Fibroblast of upper back skin (primary cell): ENCODE measurements at places on chromosomes 5 and 9.

- DNase-seq: peak; percentile 70
Observed at GRCh38 chr9:98318834-98319478, 63.5 kb upstream of the TBC1D2 start.

GRCh38 chr5:4570047-4570995, 569.8 kb upstream of the ADAMTS16 start:
- DNase-seq: peak; percentile 68

DNA sequence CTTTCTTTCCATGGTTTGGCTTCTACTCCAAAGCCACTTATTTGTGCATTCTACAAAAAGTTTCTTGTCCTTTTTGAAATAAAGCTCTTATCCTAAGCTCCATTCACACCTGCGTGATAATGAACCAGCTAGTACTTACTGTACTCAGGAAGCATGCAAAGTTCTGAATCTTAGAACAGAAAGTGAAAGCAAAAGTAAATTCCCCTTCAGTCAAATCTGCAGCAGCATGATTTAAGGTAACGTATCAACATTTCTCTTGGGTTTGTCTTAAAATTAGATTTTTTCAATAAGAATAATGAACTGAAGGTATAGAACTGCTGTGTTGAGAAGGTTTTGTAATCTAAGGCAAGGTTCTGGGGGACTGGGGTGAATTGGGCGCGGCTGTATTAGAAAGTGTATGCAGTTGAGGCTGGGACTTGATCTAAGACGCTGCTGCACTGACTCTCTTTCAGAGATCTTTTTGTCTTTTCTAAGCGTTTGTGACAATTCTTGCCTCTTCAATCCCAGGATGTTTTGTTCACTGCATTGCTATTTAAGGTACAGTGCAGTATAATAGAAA, at the start of gene ERAP2:
Gene ERAP2, plus strand, starts transcription at position 209 of the 559 bp plus-strand sequence. CDS start 3,186 bp downstream, outside the sequence.
- DNase-seq: peak; percentile 40

DNA sequence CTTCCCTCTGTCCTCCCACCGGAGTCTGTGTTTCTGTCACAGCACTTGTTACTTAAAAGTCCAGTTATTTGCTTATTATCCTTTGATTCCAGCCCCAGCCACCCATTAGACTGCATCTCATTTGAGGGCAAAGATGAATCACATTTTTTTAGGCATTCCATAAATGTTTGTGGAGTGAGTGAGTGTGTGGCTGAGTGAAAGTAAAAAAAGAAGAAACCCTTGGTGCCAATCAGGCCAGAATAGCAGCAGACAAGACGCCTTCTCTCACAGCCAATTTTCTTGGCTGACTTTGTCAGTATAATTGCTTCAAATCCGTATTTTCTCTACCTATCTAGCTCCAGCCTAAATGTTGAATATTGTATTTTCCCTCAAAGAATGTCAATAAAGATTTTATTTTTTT, 613.0 kb upstream of the WWC1 start:
- DNase-seq: peak; percentile 47

GRCh38 chr5:67530609-67531255, 334.1 kb upstream of the CD180 start:
- peak; percentile 19 for DNase-seq

GRCh38 chr5:73983644-73984043, 357.6 kb downstream of the ARHGEF28 start:
- DNase-seq: no peak

DNA sequence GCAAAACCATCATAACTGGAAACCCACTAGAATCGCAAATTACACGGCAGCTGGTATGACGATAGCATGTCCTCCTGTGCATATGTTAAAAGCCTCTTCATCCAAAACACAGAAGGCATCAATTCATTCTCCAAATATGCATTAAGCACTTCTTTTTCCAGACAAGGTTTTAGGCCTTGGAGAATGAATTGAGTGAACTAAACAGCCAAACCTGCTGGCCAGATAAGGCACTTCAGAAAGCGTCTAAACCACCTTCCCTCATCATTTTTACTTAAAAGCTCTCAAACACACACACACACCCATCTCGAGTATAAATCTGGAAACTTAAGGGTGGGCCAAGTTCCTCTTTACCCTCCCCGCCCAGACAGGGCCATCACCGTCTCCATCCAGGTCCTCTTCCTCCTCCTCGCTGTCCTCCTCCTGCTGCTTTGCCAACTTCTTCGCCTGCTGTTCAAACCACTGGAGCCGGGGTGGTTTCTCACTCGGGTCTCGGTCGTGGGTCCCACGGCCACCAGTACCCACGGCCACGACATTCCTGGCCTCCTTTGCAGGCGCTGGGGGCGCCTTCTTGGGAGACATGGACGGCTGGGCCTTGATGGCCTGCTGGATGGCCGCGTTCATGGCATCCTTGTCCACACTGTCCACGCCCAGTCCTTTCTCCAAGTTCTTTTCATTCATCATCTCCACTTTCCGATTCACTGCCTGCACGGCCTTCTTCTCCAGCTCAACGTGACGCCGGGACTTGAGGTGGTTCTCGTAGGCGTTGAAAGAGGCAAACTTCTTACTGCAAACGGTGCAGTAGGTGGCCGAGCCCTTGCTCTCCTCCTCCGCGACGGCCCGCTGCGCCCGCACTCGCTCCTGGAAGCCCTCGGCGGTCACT, 696 bp downstream of the ZNF622 start:
- no peak for DNase-seq

DNA sequence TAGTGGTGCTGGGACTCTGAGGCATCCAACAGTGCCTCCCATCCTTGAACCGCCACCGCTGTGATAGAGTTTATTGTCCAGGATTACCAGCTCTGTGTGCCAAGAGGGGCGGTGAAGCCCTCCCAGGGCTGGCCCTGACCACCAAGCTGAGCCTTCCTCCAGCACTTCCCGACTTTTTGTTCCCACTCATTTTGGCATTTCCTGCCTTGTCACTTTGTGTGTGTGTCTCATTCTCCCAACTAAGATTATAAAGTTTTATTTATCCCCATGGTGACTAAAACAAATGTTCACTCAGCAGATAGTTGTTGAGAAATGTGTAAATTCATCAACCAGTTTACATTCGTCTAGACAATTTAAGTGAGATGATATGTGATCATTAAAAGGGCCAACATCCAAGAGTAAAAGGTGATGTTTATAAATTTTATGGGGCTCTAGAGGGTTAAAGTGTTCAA, 2.5 kb downstream of the F2R start:
- no peak for DNase-seq

DNA sequence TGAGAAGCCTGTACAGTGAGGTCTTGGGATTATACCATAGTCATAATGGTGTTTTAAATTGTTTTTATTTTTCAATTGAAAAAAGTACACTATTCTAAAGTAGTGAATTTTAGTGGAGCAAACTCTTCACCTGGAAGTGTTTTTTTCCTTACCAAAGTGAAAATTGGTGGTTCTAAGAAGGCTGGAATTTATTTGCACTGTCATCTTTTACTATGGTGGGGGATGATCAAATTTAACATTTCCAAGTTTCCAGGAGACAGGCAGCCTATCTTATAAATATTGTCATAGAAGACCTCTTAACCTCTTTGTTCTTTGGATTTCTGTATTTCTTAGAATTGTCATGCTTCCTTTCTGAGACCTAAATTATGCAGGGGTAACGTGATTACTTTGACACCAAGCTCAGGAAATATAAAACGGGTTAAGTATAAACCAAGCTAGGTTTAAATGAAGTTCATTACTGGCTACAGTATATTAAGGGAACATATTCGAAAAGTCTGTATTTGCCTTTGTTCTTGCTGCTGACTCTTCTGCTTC, 20.2 kb downstream of the NDFIP1 start:
- no peak for DNase-seq

GRCh38 chr5:56145511-56145910, 87.6 kb downstream of the ANKRD55 start:
- peak; percentile 61 for DNase-seq

- DNase-seq: no peak
Observed at GRCh38 chr5:133271606-133272005, 219.8 kb downstream of the HSPA4 start.

- DNase-seq: no peak
Observed at GRCh38 chr9:87873607-87874303, 8.9 kb upstream of the SPATA31E1 start.

DNA sequence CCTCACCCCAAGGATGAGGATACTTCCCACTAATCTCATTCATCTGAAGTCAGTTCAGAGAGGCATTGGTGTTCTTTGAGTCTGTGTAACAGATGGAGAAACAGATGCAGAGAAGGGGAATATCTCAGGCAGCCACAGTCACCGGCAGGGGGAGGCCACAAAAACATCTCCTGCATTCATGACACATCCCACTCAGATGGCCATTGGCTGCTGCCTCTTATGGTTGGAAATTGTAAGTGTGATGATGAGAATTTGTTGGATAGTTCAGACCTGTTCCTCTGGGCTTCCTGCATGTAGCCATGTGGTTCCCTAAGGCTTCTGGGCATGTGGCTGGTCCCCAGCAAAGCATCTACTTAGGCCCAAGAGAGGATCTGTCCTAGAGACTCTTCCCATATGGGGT, 45.9 kb upstream of the GABRP start:
- no peak for DNase-seq

DNA sequence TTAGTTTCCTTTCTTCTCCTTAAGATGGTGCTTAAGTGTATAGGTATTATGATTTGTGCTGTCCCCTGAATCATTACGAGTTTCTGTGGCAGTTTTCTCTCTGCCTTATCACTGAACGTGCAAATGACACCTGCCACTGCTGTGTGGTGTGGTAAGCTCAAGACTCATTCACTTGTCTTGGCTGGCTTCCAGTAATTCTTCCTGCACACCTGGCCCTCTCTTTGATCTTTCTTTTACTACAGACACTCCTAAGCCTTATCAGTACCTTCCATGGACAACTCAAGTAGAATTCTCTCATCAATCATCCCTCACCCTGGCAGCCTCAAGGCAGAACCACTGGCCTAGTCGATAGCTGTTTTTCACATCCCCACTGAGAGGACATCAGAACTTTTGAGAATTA, 82.6 kb upstream of the ADAMTS19 start:
- DNase-seq: no peak

GRCh38 chr5:172549696-172550095, 91.4 kb upstream of the NEURL1B start:
- no peak for DNase-seq

- DNase-seq: no peak
Observed at GRCh38 chr5:10653751-10654400, 90.0 kb downstream of the ANKRD33B start.

- DNase-seq: no peak
Observed at GRCh38 chr5:68240202-68240601, 24.6 kb downstream of the PIK3R1 start.

- no peak for DNase-seq
Observed at GRCh38 chr5:138626333-138626944, 51.2 kb upstream of the HSPA9 start.
